ENCODE measurements at places on chromosomes 1 and 21. TPM values are rescaled to one million over a fixed set of nuclear protein-coding genes. Genes with fewer than 3 reads are reported as not detected.

GRCh38 chr1:235298758-235299157, 29.2 kb downstream of the ARID4B start:
- no peak for DNase-seq

DNA sequence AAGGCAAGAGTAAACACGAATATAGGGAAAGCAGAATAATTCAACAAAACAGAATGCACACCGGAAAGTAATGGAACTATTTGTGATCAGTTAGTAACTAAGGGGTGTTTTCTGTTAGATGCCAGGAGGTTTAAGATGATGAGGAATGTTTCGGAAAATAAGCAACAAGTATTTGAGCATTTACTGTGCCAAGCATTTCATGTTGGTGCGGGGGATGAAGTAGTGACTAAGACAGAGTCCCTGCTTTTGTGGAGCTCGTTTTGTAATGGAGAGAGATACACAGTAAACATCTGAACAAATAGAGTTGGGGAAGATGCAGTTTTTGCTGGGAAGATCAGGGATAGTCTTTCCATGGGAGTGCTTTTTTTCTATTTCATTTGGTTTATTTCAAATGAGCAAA, 78.7 kb downstream of the DYRK1A start:
- DNase-seq: no peak

- no peak for DNase-seq
Observed at GRCh38 chr1:243738020-243738419, 112.0 kb downstream of the AKT3 start.

- no peak for DNase-seq
Observed at GRCh38 chr21:31975491-31975890, 102.7 kb downstream of the HUNK start.

The EPHA10 gene
- total RNA-seq: 0.12 TPM

The SPOCD1 gene
- 9.0 TPM for total RNA-seq
